ENCODE measurements at places on chromosomes 4 and X.

DNA sequence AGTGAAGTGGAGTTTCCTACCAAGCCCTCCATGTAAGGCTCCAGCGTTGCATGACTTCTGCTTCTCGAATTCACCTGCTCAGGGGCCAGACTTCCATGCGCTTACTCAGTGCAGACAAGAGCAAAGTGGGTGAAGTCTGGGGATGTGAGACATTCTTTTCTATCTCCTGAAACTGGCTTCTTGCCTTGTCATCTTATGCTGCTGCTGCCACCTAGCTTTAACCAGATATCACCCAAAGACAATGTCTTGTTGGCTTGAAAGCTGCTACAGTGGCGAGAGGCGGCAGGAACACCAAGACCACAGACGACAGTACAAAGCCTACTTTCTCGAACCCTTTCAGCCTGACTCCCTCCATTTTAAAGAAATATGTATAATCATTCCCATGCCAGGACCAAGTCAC, 103.6 kb upstream of the ADGRG2 start:
- no peak for DNase-seq

GRCh38 chr4:24000470-24000831, 110.6 kb upstream of the PPARGC1A start:
- DNase-seq = no peak

DNA sequence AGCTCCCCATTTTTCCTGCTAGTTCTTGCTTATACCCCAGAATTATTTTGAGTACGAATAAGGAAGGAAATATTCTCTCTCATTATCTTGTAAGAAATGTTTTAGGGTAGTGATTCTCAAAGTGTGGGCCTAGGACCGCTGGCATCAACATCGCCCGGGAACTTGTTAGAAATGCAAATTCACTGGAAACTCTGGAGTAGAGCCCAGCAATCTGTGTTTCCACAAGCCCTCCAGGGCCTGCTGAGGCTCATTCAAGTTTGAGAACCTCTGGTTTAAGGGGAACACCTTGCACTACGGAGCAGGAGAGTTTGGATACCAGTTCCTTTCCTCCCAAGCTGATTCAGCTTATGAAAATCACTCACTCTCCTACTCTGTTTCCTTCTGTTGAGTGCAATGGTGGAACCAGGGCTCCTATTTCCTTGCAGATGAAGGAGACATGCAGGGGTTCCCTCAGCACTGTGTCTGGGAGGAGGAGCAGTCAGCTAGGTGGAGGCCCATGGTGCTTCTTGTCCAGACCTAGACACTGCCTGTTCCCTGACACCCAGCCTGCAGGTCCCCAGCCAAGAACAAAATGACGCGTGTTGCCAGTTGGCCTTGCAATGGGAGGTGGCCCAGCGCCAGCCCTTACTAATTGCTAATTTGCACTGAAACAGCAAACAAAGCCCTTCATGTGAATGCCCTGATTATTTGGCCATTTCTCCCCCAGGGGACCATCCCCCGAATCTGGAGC, 68.5 kb downstream of the CYTL1 start:
- DNase-seq = no peak

- no peak for DNase-seq
Observed at GRCh38 chr4:185020863-185021761, 2.8 kb downstream of the HELT start.

GRCh38 chr4:89305028-89305427, 2.6 kb downstream of the GPRIN3 start:
- no peak for DNase-seq

DNA sequence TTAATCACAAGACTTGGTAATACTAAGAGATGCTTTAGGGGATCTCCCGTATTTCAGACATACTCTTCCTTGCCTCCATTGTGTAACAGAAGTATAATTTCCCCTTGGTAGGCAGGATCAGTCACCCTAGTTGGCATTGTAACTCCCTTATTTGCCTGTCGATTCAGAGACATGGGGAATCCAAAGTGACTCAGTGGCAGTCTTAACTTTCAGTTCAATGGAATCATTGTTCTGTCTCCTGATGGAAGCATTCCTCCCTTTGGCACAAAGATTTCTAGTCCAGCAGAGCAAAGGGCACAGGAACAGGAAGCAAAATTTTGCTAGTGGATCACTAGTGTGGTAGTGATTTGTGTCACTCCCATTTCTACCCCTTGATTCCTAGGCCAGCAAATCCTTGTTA, 80.4 kb downstream of the DCUN1D4 start:
- DNase-seq = no peak

- DNase-seq = no peak
Observed at GRCh38 chrX:50152456-50152855, 48.4 kb downstream of the AKAP4 start.

GRCh38 chr4:111573386-111573785, 571.9 kb upstream of the FAM241A start:
- DNase-seq = no peak

GRCh38 chrX:10416424-10416823, 204.0 kb downstream of the MID1 start:
- DNase-seq = no peak

GRCh38 chr4:76380561-76380960, 40.4 kb downstream of the CCDC158 start:
- no peak for DNase-seq

GRCh38 chr4:56466910-56467283, 520 bp upstream of the SRP72 start:
- DNase-seq = no peak

- DNase-seq = no peak
Observed at GRCh38 chr4:47209833-47210232, 178.5 kb downstream of the GABRB1 start.

Data from bone marrow (tissue), 2 donors.